ENCODE measurements at places on chromosomes 11 and 22.

GRCh38 chr22:48236261-48236660, 1473.8 kb downstream of the TBC1D22A start:
- DNase-seq: no peak

GRCh38 chr22:44754998-44755397, 2.6 kb downstream of the ARHGAP8 start:
- no peak for DNase-seq

- no peak for DNase-seq
Measured at GRCh38 chr11:88017666-88018065, 157.6 kb downstream of the RAB38 start.

- DNase-seq: no peak
Measured at GRCh38 chr11:119478711-119479285, 55.8 kb upstream of the THY1 start.

DNA sequence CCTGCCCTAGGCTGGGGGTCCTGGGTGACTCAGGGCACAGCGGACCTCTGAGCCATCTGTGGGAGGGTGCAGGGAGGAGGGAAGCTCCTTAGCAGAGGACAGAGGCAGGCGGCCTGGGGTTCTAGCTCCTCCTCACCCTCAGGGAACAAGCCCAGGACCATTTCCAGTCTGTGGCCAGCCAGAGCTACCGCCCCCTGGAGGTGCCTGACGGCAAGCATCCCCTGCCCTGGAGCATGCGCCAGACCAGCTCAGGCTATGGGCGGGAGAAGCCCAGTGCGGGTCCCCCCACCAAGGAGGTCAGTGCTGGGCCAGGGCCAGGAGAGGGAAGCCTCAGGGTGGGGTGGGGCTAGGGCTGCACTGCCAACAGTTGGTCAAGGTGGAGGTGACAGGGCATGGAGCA, 26.0 kb upstream of the LRRC10B start:
- DNase-seq: peak; percentile 74

DNA sequence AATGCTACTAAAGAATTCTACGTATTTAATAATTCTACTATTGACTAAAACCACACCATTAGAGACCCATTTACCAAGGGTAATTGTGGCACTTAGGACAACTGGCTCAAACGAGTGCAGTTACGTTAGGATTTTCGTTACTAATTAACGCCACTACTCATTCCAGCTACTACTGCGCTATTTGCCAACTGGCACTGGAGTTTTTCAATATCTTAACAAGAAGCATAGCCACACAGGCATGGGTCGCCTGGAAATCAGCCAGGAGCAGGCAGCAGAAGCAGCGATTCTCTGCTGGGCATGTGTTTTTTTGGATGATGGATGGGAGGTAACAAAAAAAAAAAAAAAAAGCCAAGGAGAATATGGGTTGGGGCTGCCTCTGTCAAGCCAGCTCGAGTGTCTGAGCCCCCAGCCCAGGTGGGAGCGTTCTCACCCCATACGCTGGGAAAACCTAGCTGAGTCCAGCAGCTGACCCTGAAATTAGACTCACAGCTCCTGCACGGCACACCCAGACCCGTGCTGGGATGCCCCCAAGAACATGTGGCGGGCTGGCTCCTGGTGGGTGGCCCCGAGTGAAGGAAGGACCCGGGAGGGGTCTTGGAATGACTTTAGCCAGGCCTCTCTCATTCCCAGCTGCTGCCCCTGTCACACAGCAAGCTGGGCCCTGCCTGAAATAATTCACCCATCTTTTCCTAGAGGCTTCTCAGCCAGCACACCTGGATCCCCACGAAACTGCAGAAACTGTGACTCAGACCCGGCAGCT, 214.0 kb downstream of the BRD1 start:
- DNase-seq: no peak

DNA sequence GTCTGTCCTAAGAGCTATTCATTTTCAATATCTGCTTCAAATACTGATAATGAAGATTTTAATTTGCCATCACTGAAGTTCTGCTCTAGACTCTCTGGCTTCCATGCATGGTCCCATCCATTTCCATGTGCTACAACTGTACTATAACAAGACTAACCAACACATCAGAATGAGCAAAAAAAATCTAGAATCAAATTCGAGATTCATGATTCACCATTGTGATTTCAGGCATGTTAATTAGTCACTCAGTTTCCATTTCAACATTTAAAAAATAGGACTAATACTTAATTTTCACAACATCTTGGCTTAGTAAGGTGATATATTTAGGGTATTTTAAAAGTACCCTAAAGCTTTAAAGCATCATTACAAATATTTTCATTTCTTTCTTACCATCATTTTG, 22.8 kb downstream of the PICALM start:
- no peak for DNase-seq

DNA sequence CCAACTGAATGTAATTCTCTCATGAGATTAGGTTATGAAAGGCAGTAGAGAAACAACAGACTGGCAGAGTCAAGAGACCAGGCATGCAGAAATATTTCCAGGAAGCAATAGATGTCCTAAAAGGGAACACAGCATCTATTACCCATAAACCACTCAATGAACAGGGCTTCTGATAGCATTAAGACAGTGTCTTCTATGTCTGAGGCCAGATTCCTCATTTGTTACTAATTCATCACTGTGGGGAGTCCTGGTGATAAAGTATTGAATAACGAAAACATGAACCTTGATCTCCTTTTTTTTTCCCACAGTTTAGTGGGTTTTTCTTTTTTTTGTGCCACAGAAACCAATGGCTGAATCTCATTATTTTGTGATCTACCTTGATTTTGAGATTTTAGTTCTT, 339.0 kb downstream of the METTL15 start:
- DNase-seq: no peak

GRCh38 chr11:1302461-1303125, 6.8 kb downstream of the TOLLIP start:
- DNase-seq: no peak

- DNase-seq: no peak
Measured at GRCh38 chr11:115922876-115923275, 418.7 kb upstream of the CADM1 start.

DNA sequence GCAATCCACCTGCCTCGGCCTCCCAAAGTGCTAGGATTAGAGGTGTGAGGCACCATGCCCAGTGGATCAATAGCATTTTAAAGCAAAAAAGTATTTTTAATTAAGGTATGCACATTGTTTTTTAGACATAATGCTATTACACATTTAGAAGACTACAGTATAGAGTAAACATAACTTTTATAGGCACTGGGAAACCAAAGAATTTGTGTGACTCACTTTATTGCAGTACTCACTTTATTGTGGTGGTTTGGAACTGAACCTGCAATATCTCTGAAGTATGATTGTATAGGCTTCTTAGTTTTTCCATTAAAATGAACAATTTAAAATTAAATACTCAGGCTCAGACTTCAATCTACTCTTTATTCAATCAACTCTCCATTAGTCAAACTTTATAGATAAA, 17.5 kb upstream of the CD3E start:
- DNase-seq: no peak

- no peak for DNase-seq
Measured at GRCh38 chr11:88447281-88447680, 109.7 kb upstream of the CTSC start.

- no peak for DNase-seq
Measured at GRCh38 chr11:81211050-81211449, 1522.6 kb downstream of the FAM181B start.

GRCh38 chr11:15724601-15725000, 609.9 kb downstream of the INSC start:
- no peak for DNase-seq

DNA sequence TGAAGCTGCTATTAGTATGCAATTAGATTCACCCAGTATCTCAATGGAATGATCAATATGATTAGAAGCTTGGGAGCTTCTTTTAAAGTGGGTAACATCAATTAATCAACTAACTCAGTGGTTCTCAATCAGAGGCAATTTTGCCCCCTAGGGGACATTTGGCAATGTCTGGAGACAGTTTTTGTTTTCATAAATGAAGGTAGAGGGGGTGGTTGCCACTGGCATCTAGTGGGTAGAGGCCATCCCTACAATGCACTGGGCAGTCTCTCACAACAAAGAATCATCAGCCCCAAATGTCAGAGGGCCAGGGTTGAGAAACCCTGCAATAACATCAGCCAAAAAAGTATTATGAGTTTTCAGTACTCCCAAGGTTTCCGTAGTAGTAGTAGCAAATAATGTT, 5.9 kb upstream of the AMOTL1 start:
- DNase-seq: no peak

DNA sequence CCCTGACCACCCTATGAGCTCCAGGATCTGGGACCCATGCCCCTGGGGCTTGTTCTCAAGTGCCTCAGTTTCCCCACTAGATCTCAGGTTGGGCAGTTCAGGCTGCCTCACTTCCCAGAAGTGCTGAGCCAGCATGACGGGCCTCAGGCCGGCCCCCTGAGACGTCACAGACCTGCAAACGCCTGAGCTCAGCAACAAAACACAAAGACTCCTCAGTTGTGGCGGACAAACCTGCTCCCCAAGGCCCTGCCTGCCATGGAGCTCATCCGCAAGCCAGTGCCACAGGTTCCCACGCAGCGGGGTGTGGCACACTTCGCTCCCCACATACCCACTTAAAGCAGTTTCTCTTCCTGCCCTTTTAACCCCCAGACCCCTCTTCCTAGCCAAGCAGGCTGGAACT, 45.2 kb downstream of the NECTIN1 start:
- peak; percentile 33 for DNase-seq

DNA sequence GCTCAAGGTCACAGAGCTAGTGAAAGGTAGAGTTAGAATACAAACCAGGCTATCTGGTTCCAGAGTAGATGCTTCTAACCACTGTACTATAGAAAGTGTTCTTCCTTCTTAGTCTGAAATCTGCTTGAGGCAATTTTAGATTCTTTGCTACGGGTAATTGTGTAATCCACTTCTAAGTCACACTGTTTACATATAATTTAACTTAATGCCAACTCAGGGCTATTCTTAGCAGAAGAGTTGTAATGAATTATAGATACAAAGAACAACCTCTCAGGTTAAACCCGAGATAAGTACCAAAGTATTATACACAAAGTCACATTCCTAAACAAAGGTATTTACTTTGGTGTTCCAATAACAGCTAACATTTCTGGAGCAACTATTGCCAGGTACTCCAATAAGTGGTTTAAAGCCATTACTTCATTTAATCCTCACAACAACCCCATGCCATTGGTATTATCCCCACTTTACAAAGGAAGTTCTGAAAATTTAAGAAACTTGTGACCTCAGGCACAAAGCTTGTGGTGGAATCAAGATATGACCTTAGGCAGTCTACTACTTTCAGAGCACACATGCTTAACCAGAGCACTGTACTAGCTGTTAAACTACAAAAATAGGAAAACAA, 31.1 kb upstream of the DDI1 start:
- DNase-seq: no peak

GRCh38 chr22:17883356-17883755, 109.1 kb upstream of the BID start:
- DNase-seq: no peak

DNA sequence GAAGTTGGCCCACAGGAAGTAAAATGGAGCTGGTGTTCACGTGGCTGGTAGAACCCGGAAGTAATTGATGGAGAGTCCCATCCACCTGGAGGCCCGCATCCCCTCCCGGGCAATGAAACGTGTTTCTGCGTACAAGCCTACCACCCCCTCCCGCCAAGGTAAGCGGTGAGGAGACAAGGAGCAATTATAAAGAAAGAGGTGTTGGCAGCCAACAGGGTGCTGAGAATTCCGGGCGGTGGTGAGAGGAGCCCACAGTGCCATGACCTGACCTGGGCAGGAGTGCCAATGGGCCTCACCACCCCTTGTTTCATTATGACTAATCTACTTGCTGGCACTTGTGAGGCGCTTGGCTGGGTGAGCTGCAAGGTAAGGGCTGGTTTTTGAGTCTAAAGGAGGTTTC, 83.8 kb upstream of the BID start:
- DNase-seq: no peak

DNA sequence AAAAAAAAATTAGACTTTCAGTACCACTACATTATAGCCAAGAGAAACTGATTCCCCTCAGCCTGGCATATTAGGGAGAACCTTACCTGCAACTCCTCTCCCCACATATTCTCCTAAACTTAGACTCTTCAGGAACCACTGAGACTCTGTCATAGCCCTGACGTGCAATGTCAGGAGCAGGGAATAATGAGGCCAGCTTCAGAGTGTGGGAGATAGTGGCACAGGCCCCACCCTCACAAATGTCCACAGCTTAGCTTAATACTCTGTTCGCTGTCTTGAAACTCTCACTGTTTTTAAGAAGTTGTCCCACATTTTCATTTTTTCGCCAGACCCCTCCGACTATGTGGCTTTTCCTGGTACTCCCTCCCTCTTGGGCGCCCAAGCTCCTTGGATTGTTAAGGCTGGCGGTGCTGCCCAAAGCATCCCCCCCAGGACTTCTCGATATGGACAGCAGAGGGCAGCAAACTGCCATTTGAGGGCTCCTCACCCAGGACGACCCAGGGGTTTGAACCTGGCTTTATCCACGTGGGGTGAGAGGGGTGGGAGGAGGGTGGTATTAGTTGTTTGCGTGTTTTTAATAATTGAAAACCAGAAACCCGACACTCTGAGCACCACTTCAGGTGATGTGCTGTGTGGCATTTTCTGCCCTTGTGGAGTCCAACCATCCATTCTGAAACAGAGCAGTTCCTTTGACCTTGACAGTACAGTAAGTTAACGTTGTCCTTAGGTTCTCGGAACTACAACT, 45.2 kb upstream of the RASSF10 start:
- DNase-seq: peak; percentile 86

DNA sequence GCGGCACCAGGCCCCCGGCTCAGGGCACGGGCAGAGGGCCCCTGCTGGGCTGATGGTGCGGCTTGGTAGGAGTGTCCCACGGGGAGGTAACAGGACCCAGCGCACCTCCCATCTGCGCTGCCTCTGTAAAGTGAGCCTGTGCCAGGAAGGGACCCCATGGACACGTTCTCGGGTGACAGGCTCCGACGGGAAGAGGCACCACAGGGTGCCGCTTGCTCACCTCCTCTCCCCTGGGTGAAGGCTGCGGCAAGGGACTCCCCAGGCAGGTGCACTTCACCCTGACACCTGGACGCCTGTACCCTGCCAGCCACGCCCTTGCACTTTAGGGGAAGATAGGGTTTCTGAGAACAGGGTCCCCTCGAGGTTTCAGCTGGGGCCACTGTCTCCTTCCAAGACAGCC, 48.1 kb downstream of the SHANK2 start:
- no peak for DNase-seq

DNA sequence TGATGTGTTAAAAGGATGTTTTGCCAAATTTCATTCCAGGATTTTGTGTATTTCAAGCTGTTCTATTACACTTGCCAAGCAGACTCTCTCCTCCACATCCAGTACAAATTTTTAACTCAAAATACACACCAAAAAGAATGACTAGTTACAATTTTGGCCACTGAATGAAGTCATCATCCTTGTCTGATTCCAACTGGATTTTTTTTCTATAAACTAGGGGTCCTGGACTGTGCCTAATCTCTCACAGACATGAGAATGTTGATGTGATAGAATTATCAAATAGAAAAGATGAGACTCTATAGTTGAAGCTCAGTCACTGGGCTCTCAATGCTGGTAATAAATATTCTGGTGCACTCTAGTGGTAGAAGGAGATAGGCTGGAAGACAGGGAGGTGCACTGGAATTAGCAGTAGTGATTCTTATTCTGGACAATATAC, 85.8 kb downstream of the FANCF start:
- DNase-seq: peak; percentile 46
